ENCODE measurements at places on chromosomes 6 and 20.

- no peak for DNase-seq
Observed at GRCh38 chr6:122187186-122187585, 212.3 kb upstream of the HSF2 start.

- peak; percentile 4 for DNase-seq
Observed at GRCh38 chr6:90938122-90938521, 351.2 kb upstream of the MAP3K7 start.

GRCh38 chr6:42038811-42039408 lies 11.4 kb upstream of the TAF8 start:
- DNase-seq, result no peak

GRCh38 chr6:57074383-57074782 lies 15.6 kb upstream of the ZNF451 start:
- DNase-seq, result no peak

- no peak for DNase-seq
Observed at GRCh38 chr6:163231356-163232014, 183.0 kb upstream of the QKI start.

- no peak for DNase-seq
Observed at GRCh38 chr6:110049696-110050439, 71.8 kb downstream of the GPR6 start.
